ENCODE measurements at places on chromosomes 6 and 20. TPM values are rescaled to one million over a fixed set of nuclear protein-coding genes. Genes with fewer than 3 reads are reported as not detected.
A peak's percentile ranks its signal among the peaks of the same experiment; 100 is the strongest.

CLPSL2 gene
- not detected for total RNA-seq

DNA sequence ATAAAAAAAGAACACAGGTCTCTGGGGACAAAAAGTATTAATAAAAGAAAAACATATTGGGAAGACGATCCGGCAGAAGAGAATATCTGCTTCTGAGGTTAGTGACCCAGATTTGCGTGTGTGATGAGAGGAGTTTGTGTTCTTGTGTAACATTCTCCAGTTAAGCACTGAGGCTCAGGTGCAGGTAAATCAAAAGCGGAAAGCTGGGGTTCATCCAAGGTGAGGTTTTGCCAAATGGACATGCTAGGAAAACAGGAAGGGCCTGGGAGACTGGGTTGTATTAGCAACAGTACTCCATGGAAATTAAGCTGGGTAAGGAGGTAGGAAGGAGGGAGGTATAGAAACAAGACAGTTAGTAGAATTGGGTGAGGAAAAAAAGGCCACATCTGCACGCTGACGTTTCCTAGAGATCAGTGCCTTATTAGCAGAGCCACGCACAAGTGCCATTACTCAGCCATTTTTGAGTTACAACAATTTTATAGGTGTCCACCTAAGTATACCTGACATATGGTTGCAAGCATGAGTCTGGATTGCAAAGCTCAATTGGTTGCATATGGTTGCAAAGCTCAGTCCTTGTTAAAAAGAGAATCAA, 139.6 kb downstream of the ZMYND8 start:
- H3K27me3 ChIP-seq: no peaks in the 10 kb centered on the region
- peaks cover 94% of the 10 kb centered on the region for H3K36me3 ChIP-seq
- no peak overlapping the region for H3K27ac ChIP-seq
- H3K4me1 ChIP-seq: no peaks in the 10 kb centered on the region

ARMC2 gene
- 10.8 TPM for total RNA-seq

GNRH2 gene
- total RNA-seq: not detected

- H3K36me3 ChIP-seq: peaks cover 19% of the 10 kb centered on the region
- H3K27ac ChIP-seq: no peak overlapping the region
- no peak overlapping the region for H3K4me3 ChIP-seq
- DNase-seq: no peak
These were observed 77.6 kb downstream of the PHACTR2 start for GRCh38 chr6:143755301-143755744.

GRCh38 chr6:5514353-5514752, 253.0 kb downstream of the FARS2 start:
- no peak for DNase-seq
- no peak overlapping the region for H3K4me3 ChIP-seq
- no peak overlapping the region for H3K27ac ChIP-seq
- H3K4me1 ChIP-seq: no peaks in the 10 kb centered on the region
- no peaks in the 10 kb centered on the region for H3K27me3 ChIP-seq

DNA sequence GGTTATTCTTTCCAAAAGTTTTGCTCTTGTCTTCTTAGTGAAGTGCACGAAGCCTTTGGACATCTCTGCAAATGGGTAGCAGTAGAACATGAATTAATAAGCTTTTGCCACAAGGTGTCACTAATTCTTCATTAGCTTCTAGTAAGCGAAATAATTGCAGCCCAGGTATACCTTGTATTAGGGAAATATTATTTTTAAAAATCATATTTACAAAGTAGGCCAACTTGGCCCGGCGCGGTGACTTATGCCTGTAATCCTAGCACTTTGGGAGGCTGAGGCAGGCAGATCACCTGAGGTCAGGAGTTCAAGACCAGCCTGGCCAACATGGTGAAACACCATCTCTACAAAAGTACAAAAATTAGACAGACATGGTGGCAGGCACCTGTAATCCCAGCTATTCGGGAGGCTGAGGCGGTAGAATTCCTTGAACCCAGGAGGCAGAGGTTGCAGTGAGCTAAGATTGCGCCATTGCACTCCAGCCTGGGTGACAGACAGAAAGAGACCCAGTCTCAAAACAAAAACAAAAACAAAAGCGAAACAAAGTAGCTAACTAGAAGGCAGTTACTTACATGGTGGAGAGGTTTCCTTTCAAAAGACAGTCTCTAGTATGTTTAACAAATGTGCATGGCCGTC, 8.8 kb upstream of the RSPH3 start:
- H3K27ac ChIP-seq: no peak overlapping the region
- no peaks in the 10 kb centered on the region for H3K27me3 ChIP-seq
- H3K36me3 ChIP-seq: no peaks in the 10 kb centered on the region

SRSF3 gene
- total RNA-seq: 180 TPM

KIF25 gene
- total RNA-seq: 0.56 TPM

DNA sequence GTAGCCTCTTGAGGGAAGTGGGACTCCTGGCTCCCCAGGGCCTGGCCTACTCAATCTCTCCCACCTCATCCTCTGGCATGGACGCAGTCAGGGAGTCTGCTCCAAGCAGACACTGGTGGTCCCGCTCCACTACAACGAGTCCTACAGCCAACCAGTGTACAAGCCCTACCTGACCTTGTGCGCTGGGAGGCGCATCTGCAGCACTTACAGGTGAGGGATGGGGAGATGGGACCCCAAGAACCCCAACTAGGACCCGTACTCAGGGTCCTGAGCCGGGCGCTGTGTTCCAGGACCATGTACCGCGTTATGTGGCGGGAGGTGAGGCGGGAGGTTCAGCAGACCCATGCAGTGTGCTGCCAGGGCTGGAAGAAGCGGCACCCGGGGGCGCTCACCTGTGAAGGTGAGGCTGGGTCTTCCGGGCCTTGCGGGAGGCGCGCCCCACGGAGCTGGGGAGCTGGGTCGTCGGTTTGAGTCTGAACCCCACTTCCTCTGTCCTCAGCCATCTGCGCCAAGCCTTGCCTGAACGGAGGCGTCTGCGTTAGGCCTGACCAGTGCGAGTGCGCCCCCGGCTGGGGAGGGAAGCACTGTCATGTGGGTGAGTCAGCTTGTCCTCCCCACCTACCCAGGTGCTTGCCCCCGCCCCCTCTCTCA, 2.1 kb downstream of the EGFL8 start:
- H3K36me3 ChIP-seq: peaks cover 53% of the 10 kb centered on the region
- DNase-seq: no peak
- H3K4me3 ChIP-seq: no peak overlapping the region
- H3K27ac ChIP-seq: no peak overlapping the region
- no peaks in the 10 kb centered on the region for H3K27me3 ChIP-seq

DNA sequence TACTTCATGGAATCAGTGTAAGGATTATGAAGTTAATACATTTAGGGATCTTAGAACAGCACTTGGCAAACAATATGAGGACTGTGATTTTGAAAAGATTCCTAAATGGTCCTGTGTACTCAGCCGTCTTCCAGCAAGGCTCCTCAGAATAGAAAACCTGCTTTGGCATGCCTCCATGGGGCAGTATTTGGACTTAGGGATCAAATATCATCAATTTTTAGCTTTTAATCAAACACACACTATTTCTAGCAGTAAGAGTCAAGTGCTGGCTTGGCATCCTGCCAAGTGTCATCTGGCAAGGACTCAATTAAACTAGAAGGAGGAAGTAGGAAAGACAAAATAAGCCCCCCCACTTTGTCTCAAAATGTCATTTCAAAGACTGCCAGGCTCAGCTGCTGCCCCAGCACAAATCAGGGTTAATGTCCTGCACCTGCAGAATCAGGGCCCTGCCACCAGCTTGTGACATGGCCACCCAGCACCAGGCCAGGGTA, 40.8 kb downstream of the IYD start:
- peak; percentile 67 for DNase-seq
- no peak overlapping the region for H3K4me3 ChIP-seq
- peaks cover 22% of the 10 kb centered on the region for H3K4me1 ChIP-seq
- H3K27ac ChIP-seq: peak overlapping the region; percentile 10
- no peaks in the 10 kb centered on the region for H3K36me3 ChIP-seq
- H3K27me3 ChIP-seq: no peaks in the 10 kb centered on the region

GRCh38 chr20:52763321-52763853, 208.8 kb upstream of the TSHZ2 start:
- no peak overlapping the region for H3K27ac ChIP-seq
- H3K4me1 ChIP-seq: no peaks in the 10 kb centered on the region
- DNase-seq: no peak
- H3K27me3 ChIP-seq: no peaks in the 10 kb centered on the region

DNA sequence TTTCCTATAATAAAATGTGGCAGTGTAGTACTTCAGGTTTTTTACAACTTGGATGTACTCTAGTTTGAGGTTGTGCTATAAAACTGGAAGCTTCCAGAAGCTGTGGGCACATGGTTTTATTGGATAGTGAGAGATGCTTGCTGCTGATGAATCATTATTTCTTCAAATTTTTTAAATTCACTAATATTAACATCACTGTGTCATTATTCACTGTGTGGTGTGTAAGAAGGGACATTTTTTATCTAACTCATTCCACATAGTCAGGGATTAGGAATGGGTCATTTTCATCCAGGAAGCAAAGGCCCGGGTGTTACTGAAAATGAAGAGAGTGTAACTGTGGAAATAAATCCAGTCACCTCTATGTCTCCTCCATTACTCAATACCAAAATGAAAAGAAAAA, 421.0 kb downstream of the TENT5A start:
- no peak overlapping the region for H3K4me3 ChIP-seq
- no peaks in the 10 kb centered on the region for H3K4me1 ChIP-seq
- DNase-seq: no peak
- H3K36me3 ChIP-seq: no peaks in the 10 kb centered on the region
- H3K27ac ChIP-seq: no peak overlapping the region
- H3K27me3 ChIP-seq: no peaks in the 10 kb centered on the region

COL9A1 gene
- not detected for total RNA-seq

ARG1 gene
- total RNA-seq: 4.0 TPM

DNA sequence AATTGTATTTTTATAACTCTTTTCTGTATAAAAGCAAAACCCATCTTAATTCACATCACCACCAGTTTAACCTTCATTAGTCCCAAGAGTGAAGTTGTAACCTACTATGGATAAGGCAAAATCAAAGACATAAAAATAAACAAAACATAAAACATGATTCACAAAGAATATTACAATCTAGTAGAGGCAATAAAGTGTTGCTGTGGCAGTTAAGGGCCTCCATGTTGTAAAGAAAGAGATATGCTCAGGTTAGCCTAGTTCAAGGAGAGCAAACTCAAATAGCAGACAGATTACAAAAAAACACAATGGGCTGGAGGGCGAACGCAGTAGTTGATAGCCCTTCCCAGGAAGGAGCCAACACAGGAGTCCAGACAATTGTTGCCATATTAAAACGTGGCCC, 13.4 kb downstream of the LGSN start:
- no peaks in the 10 kb centered on the region for H3K4me1 ChIP-seq
- no peak for DNase-seq
- H3K27ac ChIP-seq: no peak overlapping the region
- H3K4me3 ChIP-seq: no peak overlapping the region
- no peaks in the 10 kb centered on the region for H3K27me3 ChIP-seq
- H3K36me3 ChIP-seq: no peaks in the 10 kb centered on the region

GRCh38 chr20:21184819-21185218, 58.9 kb downstream of the KIZ start:
- H3K27ac ChIP-seq: no peak overlapping the region
- no peak overlapping the region for H3K4me3 ChIP-seq
- H3K27me3 ChIP-seq: no peaks in the 10 kb centered on the region
- DNase-seq: no peak
- no peaks in the 10 kb centered on the region for H3K4me1 ChIP-seq

DNA sequence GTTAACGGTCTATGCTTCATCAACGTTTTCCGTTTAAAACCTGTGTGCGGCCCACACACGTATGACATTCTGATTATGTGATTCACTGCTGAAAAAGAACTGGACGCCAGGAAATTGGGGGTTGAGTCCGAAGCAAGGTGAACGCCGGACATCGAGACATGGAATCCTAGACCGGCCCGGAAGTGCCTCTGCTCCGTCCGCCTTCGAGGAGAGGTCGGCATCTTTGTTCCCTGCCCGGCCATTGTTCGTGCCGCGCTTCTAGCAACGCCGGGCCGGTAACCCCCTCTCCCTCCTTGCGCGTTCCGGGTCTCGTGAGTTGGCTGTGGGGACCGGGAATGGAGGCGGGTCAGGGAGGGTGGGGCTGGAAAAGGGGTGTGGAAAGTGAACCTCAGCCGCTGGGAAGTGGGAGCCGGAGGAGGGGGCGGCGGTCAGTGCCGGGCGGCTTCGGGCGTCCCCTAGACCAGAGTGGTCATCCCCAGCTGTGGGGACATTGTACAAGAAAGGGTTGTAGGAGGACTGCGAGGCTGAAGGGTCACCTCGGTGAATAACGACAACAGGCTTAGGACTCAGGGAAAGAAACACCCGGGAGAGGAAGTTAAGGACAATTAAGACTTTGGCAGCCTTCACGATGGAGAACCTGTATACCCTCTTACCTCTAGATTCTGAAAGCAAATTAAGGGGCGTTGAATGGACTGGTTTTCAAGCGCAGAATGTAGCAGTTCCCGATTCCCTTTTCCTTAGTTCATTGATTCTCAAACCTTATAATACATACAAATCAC, at the start of gene ZSCAN9:
TSS of gene ZSCAN9 (plus strand) at position 220 of the 779 bp plus-strand sequence. CDS start 1,810 bp downstream, outside the sequence.
- peaks cover 33% of the 10 kb centered on the region for H3K36me3 ChIP-seq
- peaks cover 14% of the 10 kb centered on the region for H3K4me1 ChIP-seq
- no peaks in the 10 kb centered on the region for H3K27me3 ChIP-seq
- peak; percentile 90 for DNase-seq
- peak within 1 kb of the TSS; percentile 80 for H3K27ac ChIP-seq

DNA sequence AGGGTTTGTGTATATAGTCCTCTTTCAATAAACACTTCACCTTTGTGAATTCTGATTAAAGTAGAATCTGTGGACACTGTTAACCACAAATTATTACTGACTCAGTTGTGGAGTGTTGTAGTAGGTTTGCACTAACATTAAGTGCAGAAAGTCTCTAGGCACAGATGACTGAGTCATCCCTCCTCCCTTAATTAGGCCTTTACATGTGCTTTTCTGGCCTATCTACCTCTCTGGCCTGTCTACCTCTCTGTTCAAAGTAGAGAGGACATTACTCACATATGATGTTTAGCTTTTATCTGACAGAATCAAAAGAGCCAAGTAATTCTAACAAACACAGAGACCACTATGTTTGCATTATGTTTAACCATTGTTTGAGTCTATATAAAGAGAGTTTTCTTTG, 783.0 kb downstream of the TENT5A start:
- no peaks in the 10 kb centered on the region for H3K4me1 ChIP-seq
- H3K27ac ChIP-seq: no peak overlapping the region
- no peak for DNase-seq

DNA sequence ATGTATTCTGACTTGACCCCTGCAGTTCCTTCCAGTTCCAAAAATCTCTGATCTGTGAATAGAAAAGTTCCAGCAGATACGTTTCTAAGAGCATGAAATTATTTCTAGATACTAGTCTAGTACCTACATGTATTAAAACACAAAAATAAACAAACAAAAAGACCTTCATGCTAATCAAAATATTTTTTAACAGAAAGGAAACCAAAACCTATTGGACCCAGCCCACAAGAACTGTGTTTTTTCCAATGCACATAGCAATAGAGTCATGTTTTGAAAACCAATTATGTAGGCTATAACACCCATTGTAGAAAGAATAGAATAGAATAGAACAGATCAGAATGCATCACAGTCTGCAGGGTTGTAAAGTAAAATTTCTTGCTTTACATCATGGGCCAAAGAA, 158.6 kb upstream of the TNFAIP3 start:
- H3K4me1 ChIP-seq: peaks cover 13% of the 10 kb centered on the region
- no peaks in the 10 kb centered on the region for H3K36me3 ChIP-seq
- H3K27me3 ChIP-seq: no peaks in the 10 kb centered on the region
- peak overlapping the region; percentile 26 for H3K4me3 ChIP-seq
- H3K27ac ChIP-seq: no peak overlapping the region
- DNase-seq: no peak
